ENCODE measurements at places on chromosomes 5 and 9.

- no peak for DNase-seq
Observed at GRCh38 chr5:57960569-57960968, 478.0 kb upstream of the ACTBL2 start.

DNA sequence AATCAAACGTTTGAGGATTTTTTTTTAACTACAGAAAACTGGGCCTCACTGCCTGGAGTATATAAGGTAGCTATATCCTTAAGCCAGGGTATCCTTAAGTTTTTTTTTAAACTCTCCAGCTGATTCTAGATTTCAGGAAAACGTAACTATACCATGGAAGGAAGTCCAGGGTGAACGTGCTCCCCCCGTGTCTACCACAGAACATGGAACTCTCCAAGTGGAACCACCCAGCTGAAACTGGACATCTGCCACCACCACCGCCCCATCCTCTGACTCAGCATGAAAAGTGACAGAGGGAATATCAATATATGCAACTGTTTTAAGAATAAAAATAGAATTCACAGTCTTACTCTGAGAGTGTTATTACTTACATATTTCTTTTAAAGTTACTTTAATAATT, 61.3 kb downstream of the DROSHA start:
- no peak for DNase-seq

GRCh38 chr9:34701023-34701768, 8.7 kb downstream of the CCL21 start:
- DNase-seq: peak; percentile 23

DNA sequence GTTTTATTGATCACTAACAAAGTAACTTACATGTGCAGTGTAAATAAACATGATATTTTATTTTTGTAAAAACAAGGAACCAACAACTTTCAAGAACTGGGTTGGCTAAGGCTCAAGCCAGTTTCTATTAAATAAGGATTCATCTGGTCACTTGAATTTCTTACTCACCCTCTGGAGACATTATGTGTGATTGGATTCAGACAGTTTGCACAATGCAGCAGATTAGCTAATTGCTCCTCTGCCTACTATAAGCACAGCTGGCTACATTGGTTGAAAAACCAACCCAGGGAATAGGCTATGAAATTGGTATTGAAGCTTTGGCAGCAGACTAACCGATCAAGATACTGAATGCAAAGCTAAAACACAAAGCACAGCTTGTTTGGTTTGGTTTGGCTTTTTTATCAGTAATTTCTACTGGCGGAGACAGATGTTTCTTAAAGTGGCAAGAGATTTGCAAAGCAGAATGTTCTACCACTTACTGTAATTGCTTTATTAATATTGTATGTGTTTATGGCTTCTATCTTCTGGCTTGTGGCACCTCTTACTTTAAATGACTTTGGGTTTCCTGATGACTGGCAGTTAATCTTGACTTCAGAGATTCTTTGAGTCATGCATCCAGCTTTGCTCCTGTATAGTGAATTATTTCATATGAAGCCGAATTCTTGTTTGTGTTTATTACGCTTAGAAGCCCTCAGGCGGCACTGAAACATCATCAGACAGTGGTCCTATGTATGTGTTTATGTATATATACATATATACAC, 231.5 kb downstream of the MPDZ start:
- DNase-seq: no peak

- DNase-seq: no peak
Observed at GRCh38 chr9:69970001-69970533, 73.6 kb upstream of the MAMDC2 start.

- DNase-seq: no peak
Observed at GRCh38 chr5:28703651-28704260, 1665.4 kb upstream of the CDH9 start.

DNA sequence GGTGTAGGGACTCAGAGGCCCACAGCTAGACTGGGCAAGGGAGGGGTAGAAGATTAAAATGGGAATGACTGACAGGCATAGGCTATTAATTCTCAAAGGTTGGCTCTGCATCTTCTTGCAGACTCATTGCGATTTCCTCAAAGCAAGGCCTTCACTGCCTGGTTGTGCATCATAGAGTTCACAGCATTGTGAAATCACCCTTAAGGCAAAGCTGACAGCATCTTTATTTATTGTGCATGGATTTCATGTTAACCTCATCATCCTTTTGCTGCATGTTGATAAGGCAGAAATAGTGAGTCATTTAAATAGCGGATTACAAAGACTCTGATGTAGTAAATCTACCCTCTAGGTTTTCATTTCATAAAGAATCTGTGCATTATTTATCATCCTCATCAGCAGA, 13.6 kb upstream of the PALM2AKAP2 start:
- no peak for DNase-seq

GRCh38 chr5:172820046-172820767, 13.8 kb upstream of the ERGIC1 start:
- peak; percentile 7 for DNase-seq

DNA sequence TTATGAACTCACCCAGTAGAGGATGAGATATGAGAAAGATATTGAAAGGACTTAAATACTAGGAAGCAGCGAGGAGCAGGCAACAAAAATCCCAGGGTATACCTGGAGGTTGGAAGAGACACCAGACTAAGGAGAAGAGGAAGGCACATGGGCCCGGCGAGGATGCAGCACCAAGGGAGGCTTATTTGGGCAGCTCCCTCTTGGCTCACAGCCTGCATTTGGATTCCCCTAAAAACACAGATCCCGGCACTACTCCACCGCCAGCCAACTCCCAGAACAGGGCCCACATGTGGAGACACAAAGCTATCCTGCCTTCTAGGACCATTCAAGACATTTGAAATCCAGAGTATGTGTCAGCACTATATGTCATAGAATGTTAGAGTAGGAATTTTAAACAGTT, 199.8 kb upstream of the FBXL7 start:
- DNase-seq: no peak

GRCh38 chr5:157747173-157747740, 3.7 kb downstream of the LSM11 start:
- no peak for DNase-seq

DNA sequence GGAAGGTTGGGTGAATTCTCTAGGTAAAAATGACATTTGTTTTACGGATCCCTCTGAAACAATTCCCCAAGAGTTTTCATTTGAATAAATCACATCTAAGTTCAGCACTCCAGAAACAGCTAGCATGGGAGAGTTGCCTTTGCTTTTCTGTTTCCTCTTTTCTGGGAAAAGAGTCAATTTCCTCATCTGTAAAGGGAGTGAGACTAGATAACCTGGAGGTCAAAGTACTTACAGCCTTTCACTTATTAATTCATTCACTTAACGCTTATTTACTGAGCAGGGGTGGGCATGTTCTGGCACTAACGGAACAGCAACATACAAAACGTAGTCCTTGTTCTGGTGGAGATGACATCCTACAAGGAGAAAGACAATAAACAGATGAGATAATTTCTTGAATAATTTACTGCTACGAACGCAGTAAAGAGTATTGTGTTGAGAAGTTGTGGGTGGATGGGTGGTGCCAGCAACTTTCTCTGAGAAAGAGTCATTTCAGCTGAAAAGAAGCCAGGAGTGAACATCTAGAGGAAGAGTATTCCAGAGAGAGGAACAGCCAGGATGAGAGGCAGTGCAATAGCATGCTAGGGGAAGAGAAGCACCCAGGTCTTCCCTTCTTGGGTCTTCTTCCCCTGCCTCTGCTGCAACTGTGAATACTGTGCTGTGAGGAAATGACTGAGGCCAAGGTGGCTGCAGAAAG, 335.6 kb downstream of the ZSWIM6 start:
- DNase-seq: no peak

GRCh38 chr9:75041041-75041440, 12.9 kb upstream of the CARNMT1 start:
- no peak for DNase-seq

- no peak for DNase-seq
Observed at GRCh38 chr9:117929868-117930267, 225.7 kb downstream of the TLR4 start.

DNA sequence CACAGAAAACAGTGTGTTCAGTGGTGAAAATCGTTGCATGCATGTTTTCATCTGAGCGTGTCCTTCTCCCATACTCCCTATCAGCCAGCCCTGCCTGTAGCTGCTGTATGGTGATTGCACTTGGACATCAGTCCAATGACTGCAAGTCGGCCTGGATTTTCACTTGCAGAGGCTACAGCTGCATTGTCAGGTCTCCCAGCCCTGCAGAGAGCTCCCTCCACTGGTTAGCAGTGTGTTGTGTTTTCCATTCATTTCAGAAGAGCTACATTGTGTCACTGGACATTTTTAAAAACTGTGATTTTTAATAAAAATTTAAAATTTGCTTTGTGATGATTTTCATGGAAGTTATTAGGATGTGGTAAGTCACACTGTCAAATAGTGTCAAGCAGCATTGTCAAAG, 96.6 kb downstream of the SYK start:
- DNase-seq: no peak

GRCh38 chr5:62460578-62460983, 48.0 kb downstream of the IPO11 start:
- no peak for DNase-seq

DNA sequence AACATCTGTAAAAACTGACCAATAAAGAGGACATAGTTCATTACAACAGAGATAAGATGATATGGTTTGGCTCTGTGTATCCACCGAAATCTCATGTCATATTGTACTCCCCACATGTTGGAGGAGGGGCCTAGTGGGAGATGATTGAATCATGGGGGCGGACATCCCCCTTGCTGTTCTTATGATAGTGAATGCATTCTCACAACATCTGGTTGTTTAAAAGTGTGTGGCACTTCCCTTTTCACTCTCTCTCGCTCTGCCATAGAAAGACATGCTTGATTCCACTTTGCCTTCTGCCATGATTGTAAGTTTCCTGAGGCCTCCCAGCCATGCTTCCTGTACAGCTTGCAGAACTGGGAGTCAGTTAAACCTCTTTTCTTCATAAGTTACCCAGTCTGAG, 292.8 kb downstream of the SLF1 start:
- DNase-seq: no peak

- no peak for DNase-seq
Observed at GRCh38 chr5:127863161-127863560, 160.0 kb downstream of the CCDC192 start.

- no peak for DNase-seq
Observed at GRCh38 chr5:9351546-9351945, 194.3 kb downstream of the SEMA5A start.

DNA sequence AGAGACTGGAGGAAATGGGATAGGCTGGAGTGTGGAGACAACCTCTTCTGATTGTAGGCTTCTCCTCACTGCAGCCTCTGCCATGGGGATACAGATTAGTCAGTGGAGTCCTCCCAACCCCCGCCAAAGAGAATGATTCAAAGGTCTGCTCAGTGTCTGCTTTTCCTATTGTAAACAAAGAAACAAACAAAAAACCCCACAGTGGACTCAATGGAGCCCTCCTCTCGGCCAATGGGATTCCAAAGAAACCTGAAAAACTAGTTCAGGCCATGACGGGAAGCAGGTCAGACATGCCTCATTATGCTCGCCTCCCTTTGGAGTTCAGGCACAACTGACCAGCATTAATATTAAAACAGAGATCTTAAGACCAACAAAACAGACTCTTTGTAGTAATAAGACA, 85.8 kb downstream of the SEC61B start:
- DNase-seq: no peak

DNA sequence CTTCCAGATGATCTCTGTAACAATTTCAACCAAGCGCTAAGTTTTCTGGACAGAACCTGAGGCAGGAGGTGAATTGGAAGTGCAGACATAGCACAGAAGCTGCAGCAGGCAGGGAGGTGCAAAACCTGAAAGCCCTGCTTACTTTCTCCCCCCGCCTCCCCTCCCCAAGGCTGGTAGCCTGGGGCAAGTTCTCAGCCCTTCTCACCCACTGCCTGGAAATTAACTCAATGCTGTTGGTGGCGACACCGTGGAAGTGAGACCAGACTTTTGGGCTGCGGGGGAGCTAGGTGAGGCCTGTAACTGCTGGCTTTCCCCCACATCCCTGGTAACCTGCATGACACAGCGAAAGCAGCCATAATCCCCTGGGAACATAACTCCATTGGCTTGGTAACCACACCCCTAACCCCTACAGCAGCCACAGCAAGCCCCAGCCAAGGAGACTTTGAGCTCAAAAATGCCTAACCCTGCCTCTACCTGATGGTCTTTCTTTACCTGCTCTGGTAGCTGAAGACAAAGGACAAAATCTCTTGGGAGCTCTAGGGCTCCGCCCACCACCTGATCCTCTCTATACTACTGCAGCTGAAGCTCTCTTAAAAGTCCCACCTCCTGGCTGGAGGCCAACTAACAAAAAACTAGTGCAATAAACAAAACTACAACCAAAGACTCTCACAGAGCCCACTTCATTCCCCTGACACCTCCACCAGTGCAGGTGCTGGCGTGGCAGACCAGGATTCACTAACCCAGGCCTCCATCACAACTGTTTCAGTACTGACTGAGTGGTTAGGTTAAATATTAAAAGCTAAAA, 11.9 kb upstream of the OR13C8 start:
- no peak for DNase-seq

DNA sequence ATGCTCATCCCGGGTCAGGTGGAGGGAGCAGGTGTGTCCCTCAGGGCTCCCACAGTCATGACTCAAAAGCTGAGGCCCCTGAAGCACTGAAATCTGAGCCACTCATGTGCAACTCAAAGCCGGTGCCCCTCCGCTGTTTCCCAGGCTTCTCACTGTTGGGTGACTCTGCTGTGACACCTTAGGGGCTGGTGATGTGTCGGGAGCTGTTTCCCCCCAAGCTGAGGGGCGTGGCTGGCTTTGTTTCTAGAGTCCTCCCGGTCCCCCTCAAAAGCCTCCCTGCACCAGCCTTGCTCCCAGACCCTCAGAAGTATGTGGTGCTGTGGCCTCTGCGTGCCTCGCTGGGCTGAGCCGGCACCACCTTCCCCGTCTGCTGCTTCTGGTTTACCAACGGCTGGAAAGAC, 39.7 kb downstream of the PLPP7 start:
- no peak for DNase-seq

- no peak for DNase-seq
Observed at GRCh38 chr5:160467555-160468362, 46.1 kb downstream of the PTTG1 start.

DNA sequence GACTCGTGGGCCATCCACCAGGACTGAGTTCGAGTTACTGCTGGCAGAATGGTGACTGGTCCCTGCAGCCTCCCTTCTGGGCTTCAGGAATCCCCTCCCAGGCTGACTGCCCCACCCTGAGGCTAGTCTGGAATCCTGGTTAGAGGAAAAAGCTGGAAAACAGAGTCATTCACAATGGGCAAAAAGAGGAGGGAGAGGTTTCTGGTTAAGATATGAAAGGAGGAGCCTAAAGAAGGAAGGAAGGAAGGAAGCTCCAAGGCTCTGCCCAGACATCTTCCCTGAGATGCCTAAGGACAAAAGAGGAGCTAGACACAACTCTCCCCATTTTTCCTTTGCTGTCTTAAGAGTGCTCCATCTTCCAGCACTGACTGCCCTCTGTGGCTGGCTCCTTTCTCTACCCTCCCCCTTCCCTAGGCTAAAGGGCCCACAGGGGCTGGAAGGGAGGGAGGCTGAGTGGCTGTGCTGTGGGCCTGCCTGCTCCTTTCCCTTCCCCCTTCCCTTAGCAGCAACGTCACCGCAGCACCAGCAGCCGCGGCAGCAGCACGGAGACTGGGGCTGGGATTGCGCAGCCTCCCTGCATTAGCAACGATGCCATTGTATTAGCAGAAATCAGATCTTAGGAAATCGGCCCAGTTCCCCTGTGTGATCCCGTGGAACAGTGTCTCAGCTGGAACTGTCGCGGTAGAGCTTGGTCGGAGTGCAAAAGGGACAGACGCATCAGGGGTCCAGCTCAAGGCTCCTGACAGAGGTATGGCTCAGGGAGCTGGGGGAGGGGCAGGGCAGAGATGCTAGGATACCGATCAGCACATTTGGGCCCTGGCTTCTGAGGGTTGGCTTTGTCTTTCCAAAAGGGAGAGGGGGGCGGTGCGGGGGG, 48.7 kb downstream of the RUSC2 start:
- no peak for DNase-seq

GRCh38 chr9:115111874-115112273, 6.1 kb downstream of the TNC start:
- DNase-seq: no peak
